ENCODE measurements at places on chromosomes 5 and 9.

GRCh38 chr5:149134778-149135500 is 6.4 kb upstream of the ABLIM3 start:
- no peak for DNase-seq

GRCh38 chr5:115579216-115579615 is 23.1 kb downstream of the TICAM2 start:
- DNase-seq = no peak

DNA sequence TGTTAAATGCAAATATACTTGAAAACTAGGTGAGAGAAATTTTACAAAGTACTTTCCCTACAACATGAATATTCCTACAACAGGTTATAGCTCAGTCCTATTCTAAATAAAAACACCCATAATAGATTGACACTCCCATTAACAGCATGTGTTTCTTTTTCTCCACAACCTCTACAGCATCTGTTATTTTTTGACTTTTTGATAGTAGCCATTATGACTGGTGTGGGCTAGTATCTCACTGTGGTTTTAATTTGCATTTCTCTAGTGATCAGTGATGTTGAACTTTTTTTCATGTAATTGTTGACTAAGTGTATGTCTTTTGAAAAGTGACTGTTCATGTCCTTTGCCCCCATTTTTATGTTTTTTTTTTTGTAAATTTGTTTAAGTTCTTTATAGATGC is 1506.1 kb upstream of the CDH9 start:
- no peak for DNase-seq

DNA sequence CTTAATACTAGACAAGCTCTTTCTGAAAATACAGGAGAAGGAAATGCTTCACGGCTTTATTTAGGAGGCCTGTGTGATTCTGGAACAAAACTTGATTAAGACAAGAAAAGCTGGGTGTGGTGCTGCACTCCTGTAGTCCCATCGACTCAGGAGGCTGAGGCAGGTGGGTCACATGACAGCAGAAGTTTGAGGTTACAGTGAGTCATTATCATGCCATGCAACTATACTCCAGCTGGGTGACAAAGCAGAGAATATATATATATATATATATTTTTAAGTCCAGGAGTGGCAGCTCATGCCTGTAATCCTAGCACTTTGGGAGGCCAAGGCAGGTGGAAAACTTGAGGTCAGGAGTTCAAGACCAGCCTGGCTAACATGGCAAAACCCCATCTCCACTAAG is 33.1 kb upstream of the SPIN1 start:
- DNase-seq = no peak

DNA sequence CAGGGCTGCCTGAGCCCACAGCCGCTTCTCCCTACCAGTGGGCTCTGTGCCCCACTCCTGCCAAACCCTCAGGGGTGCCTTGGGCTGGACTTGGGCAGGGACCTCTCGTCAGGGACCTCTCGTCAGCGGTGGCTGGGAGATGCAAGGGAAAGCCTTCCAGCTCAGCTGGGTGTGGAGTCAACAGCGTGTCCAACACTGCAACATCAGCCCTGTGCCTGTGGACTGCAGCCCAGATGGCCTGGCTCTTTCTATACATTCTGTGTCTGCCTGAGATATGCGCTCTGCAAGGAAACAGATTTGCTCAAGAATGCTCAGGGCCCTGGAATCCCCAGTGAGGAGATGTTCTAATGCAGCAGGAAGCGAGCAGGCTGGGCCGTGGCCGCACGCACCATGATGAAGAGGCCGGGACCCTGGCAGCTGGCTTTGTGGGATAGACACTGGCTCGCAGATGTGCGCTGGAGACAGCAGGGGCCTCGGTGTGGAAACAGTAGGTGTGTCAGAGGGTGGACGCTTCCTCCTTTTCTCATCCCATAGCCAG is 85.0 kb upstream of the COL5A1 start:
- DNase-seq = no peak

GRCh38 chr9:97983589-97984187 is 547 bp downstream of the ANP32B start:
- DNase-seq = no peak

GRCh38 chr5:180555168-180555921 is 36.0 kb downstream of the SCGB3A1 start:
- DNase-seq = no peak

DNA sequence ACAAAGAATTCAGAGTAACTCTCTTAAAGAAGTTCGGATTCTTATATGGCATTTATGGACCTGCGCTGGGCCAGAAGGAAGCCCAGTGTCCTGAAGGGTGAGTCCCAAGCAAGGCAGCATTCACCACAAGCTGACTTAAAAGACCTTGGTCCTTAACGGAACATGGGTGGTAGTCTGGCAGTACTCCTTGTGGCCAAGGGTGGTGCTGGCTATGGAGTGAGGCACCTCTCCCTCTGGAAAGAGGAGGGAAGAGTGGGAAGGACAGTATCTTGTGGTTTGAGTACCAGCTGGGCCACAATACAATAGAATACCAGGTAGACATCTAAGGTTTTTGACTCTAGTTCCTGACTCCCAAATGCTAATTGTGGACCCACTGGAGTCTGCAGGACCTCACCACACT is 425.7 kb upstream of the CYLC2 start:
- DNase-seq = no peak

- no peak for DNase-seq
Measured at GRCh38 chr5:131774652-131775367, 22.0 kb downstream of the FNIP1 start.

- DNase-seq = no peak
Measured at GRCh38 chr5:68418201-68418600, 202.6 kb downstream of the PIK3R1 start.

- DNase-seq = no peak
Measured at GRCh38 chr5:159504106-159504856, 174.0 kb upstream of the IL12B start.

- no peak for DNase-seq
Measured at GRCh38 chr5:126054577-126055347, 368.4 kb upstream of the GRAMD2B start.

DNA sequence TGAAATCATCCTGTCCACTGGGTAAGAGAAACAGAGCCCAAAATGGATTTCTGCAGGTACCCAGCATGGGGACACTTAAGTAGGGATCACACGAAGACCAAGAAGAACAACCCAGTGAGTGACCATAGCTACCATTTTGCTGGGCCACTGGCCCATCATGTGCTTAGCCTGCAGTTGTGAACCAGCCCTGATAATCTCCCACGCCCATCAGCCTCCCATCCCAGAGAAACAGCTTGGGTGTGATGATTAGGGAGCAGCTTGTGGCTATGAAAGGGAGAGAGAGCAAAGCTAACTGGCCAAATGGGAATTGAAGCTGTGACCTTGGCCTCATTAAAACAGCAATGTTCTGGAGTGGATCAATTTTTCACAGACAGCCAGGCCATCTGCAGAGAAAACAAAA is 138.5 kb downstream of the SLC24A2 start:
- DNase-seq = no peak

DNA sequence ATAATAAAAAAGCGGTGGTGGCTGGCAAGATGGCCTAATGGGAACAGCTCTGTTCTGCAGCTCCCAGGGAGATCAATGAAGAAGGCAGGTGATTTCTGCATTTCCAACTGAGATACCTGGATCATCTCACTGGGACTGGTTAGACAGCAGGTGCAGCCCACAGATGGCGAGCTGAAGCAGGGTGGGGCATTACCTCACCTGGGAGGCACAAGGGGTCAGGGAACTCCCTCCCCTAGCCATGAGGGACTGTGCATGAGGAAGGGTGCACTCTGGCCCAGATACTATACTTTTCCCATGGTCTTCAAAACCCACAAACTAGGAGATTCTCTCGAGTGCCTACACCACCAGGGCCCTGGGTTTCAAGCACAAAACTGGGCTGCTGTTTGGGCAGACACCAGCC is 45.6 kb upstream of the PTGER4 start:
- no peak for DNase-seq

GRCh38 chr9:35254984-35255857 is 93.4 kb downstream of the UNC13B start:
- no peak for DNase-seq

Measured in esophagus squamous epithelium (tissue), 5 donors.